ENCODE measurements at places on chromosomes 2 and 18.

DNA sequence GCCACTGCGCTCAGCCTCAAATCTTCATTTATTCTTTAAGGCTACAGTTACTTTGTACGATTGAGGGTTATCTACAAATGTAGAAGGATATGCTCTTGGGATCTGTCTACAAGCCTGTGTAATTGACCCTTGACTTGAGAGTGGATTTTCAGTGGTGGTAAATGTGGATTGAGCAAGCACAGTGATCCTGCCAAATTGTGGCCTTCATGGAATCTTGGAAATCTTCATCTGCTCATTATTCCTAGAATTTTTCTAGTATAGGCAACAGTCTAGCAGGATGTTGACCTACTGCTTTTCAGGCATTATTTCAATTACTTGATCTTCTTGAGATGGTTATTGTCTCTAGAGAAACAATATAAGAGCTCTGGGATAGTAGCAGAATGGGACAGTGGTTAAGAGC is 226.1 kb upstream of the REV1 start:
- DNase-seq, result no peak

DNA sequence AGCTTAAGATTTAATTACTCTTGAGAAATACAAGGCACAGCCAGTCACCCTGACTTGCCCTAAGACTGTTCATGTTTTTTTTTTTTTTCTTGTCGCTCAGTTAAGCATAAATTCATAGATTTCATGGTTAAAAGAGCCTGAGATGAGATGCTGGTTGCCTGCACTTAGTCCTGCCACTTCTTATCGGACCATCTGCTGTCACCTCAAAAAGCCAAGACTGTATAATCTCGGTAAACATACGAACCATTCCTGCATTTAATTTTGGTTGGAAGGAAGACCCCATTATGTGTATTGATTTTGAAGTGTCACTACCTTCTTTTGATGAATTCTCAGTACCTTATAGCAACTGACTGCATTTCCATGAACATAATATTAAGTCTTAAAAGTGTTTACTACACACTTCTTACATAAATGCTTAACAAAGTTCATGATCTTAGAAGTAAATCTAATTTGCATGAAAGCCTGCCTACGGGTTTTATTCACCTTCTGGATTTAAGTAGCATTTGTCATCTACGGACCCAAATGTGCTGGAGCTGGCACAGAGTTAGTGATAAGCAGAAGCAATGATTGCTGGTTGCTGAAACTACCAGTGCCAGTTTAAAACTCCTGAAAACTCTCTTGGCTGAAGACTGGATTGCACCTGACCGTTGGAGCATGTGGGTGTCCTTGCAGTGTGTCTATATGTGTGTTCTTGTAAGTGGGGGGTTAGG is 843.4 kb downstream of the TMEM182 start:
- DNase-seq, result no peak

DNA sequence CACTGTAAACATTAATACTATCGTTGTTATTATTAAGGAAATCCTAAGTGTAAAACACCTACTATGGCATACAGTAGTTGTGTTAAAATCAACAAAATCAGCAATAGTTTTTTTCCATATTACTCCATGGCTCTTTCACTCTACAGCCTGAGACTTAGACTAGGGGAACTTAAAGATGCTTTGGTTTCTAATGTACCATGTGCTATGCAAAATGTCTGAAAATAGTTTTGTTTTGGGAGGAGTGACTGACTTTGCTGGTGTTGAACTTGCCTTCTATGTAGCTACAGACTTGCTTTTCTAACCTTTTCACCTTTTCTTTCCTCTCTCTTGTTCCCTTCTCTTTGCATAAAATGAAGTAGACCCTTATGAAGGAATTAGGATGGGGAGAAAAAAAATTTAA is 159.0 kb upstream of the CCDC195 start:
- DNase-seq, result no peak

- DNase-seq, result no peak
These were observed 653.4 kb downstream of the NYAP2 start for GRCh38 chr2:226052772-226053416.

GRCh38 chr2:235812185-235812665 is 318.4 kb downstream of the AGAP1 start:
- no peak for DNase-seq

DNA sequence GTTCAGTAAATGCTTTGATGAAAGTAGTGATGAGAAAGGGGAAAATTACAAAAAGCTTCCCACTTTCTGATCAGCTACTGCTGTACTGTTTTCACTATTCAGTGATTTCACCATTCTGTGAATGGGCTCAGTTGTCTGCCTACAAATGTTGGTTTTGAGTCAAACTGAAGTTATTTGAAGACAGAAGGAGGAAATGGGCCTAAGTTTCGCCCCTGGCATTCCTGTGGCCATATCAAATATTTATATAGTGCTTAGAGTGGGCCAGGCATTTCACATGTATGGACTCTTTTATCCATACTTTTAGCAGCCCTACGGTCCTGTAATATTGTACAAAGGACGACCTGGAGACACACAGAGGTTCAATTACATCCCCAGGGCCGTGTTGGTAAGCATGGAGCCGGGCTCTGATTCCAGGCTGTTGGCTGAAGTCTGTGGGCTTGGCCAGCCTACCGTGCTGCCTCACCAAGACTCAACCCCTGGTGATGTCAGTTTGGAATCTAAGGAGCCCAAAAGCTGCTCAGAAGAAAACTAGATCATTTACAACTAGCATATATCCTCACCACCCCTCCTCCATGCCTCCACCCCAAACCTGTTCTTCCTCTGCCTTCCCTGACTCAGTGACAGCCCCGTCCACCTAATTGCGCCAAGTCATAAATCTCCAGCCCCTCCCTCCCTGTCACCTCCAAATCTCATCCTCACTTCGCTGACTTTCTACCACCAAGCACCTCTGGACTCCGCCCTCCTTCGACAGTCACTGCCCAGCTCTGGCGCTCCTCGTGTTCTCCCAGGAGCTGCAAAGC is 10.1 kb upstream of the GRHL1 start:
- DNase-seq, result no peak

DNA sequence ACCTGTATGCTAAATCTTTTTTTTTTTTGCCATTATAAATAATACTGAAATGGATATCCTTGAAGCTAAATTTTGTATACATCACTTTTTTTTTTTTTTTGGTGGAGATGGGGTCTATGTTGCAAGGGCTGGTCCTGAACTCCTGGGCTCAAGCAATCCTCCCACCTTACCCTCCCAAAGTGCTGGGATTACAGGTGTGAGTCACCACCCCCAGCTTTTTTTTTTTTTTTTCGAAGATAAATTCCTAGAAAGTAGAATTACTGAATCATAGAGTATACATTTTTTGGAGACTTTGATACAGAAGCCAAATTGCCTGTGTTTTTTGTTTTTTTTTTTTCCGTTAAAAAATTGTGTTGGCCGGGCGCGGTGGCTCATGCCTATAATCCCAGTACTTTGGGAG is 51.0 kb upstream of the MCFD2 start:
- DNase-seq, result no peak

DNA sequence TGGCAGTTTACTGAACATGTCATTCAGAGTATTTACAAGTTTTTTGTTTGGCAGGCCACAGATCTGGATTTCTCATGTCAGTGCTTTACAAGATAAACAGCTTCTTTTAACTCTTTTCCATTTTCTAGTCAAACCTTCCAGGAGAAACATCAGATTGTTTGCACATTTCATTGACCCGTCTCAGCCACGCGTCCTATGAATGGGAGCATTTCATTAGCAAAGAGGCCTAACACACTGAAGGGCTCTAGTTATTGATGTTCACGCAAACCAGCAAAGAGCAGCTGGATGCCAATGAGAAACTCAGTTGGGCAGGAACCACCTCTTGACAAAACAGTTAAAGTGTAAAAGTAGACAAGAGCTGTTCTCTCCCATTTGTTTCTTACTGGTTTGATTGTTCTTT is 29.2 kb upstream of the MFF start:
- DNase-seq, result no peak

DNA sequence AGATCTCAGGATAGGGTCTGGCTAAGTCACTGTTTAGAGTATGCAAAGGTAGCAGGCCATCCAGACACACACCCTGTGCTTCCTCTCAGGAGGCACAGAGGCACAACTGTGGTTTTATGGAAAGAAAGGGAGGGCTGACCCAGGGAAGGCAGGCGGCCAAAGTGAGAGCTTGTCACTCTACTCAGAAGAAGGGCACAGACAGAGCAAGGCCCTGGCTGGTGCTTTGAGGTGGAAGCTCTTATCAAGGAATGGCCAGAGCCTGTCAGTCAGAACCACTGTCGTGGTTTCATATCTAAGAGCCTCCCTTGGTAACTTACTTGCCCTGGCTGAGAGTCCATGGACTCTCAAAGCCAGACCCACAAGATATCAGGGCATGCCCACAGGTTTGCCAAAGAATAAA is 40.7 kb downstream of the SLC9A2 start:
- DNase-seq, result no peak

- DNase-seq, result no peak
These were observed 490.6 kb downstream of the IRS1 start for GRCh38 chr2:226308986-226309385.

GRCh38 chr2:23533338-23533695 is 148.3 kb downstream of the KLHL29 start:
- DNase-seq, result peak; percentile 76

DNA sequence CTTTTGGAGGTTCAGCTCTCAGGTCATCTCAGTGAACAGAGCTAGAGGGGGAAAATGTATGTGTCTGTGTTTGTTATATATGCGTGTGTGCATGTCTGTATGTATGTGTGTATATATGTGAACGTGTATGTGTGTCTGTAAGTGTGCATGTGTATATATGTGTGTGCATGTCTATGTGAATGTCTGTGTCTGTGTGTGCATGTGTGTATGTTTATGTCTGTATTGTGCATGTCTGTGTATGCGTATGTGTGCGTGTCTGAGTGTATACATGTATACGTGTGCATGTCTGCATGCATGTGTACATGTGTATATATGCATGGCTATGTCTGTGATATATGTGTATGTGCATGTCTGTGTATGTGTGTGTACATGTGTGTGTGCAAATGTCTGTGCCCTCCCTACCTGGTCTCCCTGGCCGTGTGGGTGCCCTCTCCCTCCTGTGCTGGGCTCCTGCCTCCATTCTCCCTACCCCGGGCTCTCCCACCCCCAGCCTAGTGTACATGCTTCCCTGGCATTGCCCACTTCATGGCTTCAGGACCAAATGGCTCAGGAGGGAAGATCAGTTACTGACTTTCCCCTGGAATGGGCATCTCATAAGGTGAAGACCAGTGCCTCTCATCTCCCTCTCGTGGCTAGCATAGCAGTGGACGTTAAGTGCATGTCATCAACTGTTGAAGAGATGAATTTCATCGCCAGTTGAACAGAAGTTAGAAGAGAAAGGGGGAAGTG is 49.9 kb downstream of the TRAF3IP1 start:
- DNase-seq, result no peak

GRCh38 chr2:112572005-112572404 is 12.4 kb upstream of the CHCHD5 start:
- no peak for DNase-seq

DNA sequence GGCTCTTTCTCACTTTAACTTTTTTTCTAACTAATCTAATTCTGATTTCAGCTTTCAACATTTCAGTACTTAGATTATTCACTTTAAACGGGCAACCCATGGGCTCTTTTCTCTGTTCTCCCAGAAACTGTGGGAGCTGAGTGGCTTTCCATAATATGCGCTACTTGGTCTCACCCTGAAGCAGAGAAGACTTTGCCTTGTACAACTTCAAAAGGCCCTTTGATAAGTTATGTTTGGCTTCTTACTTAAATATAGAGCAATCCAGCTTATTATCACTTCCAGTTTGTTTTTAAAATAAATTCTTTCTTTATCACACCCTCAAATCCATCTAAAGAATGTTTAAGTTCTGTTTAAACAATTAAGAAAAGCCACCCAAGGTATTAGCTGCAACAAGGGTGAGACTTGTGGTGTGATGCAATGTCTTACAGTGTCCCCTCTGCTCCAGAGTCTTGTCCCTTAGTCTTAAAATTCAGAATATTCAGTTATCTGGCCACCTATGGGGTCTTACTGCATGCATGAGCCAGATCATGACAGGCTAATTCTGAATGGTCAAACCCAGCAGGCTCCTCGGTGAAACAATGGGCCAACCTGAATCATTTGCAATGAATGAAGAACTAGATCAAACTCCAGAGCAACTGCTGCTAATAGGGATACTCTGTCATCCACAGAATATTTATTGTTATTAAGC is 38.8 kb downstream of the GCG start:
- no peak for DNase-seq

GRCh38 chr2:214960677-214961076 is 151.2 kb upstream of the BARD1 start:
- no peak for DNase-seq

DNA sequence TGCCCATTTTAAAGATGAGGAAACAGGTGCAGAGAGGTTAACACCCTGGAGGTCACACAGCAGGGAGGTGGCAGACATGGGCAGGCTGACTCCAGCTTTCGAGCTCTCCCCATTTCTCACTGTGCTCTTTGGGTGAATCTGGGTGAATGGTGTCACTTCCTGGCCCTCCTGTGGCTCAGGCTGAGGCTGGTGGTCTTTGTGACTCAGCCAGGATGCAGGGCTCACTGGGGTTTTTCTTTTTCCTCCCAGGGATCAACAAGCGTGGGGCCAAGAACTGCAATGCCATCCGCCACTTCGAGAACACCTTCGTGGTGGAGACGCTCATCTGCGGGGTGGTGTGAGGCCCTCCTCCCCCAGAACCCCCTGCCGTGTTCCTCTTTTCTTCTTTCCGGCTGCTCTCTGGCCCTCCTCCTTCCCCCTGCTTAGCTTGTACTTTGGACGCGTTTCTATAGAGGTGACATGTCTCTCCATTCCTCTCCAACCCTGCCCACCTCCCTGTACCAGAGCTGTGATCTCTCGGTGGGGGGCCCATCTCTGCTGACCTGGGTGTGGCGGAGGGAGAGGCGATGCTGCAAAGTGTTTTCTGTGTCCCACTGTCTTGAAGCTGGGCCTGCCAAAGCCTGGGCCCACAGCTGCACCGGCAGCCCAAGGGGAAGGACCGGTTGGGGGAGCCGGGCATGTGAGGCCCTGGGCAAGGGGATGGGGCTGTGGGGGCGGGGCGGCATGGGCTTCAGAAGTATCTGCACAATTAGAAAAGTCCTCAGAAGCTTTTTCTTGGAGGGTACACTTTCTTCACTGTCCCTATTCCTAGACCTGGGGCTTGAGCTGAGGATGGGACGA is 13.2 kb downstream of the ITM2C start:
- DNase-seq, result peak; percentile 56

- no peak for DNase-seq
These were observed 161.4 kb downstream of the ZEB2 start for GRCh38 chr2:144358374-144358964.

DNA sequence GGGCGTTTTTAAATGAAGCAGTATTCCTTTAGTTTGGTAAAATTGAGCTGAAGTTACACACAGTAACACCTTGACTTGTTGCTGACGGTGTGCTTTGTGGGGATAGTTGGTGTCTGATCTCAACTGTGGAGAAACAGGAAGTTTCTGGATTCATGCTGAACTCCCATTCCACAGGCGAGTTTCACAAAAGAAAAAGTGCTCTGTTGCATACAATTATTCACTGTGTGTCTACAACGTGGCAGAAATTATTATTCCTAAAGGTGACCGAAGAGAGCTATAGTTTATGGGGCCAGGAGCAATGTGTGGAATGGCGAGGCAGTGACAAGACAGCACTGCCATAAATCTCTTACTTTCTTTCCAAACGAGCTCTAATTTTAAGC is 463 bp upstream of the CABYR start:
- DNase-seq, result no peak

GRCh38 chr2:9212661-9213411 is 6.2 kb downstream of the ASAP2 start:
- no peak for DNase-seq

- no peak for DNase-seq
These were observed 35.2 kb downstream of the ASB1 start for GRCh38 chr2:238461916-238462315.

- DNase-seq, result no peak
These were observed 2.8 kb downstream of the SERPINB12 start for GRCh38 chr18:63545000-63545399.
